Stimulated activated CD4-positive, alpha-beta T cell treated with anti-CD3 and anti-CD28 coated beads, Interleukin-15, amount 100 ng/mL, for 1 hour (primary cell): ENCODE measurements at places on chromosomes 7 and 10.

DNA sequence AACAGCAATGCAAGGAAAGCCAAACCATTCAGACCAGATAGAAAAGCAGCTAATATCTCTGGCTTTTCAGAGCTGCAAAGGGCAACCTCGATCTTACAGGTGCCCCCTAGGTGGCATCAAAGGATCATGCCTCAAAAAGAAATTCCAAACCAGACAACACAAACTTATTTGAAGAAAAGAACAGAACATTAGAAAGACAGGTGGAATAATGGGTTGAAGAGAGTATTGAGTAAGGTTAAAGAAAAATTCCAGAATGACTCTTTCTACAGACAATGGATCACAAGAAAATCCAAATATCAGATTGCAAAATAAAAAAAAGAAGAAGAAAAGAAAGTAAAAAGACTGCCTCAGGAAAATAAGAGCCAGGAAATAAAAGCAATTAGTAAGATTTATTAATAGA, 213.7 kb downstream of the ELMO1 start:
- no peak for DNase-seq

- DNase-seq: no peak
Observed at GRCh38 chr10:98664329-98665042, 217.8 kb upstream of the HPS1 start.

DNA sequence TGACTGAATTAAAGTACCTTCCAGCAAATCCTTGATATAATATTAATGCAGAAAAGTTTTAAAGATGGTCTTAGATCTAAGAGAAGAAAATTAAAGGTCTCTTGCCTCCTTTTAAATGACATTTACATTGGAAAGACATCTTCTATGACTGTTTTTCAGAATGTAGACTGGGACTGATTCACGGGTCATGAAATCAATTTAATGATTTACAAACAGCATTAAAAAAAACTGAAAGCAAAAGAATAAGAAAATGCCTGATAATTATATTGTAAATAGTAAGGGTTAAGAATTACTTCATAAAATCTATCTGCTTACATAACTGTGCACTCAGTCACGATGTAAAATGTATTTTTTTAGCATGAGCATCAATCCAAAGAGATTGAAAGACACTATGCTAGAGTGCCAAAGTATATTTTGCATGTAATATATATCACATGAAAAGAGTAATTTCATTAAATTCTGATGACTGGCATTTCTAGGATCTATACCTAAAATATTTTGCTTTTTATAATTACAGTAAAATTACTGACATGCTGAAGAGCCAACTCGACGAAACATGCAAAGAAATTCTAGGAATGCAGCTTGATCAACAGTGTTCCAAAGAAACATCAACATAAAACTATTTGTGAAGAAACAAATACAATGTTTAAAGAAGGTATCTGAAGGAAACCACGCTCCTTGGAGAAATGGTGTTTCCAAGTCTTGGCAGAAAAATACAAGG, 35.1 kb downstream of the RTKN2 start:
- DNase-seq: no peak

- DNase-seq: no peak
Observed at GRCh38 chr7:30177965-30178364, 43.2 kb downstream of the MTURN start.

DNA sequence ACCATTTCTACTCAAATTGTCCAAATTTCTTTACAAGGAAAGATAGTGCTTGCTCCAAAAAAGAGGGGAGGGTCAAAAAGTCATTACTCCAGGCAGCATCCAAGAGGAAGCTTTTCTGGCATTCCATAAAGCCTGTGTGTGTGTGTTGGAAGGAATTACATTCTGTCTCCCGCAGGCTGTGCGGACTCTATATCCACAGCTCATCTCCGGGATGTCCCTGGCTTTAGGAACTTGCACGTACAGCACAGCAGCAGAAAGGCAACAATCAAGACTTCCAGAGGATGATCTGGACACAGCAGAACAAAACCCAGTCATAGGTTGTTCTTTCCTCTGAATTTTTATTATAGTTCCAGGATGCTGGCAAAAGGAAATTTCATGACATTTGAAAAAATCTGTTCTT, 94.8 kb downstream of the ITIH5 start:
- DNase-seq: no peak

DNA sequence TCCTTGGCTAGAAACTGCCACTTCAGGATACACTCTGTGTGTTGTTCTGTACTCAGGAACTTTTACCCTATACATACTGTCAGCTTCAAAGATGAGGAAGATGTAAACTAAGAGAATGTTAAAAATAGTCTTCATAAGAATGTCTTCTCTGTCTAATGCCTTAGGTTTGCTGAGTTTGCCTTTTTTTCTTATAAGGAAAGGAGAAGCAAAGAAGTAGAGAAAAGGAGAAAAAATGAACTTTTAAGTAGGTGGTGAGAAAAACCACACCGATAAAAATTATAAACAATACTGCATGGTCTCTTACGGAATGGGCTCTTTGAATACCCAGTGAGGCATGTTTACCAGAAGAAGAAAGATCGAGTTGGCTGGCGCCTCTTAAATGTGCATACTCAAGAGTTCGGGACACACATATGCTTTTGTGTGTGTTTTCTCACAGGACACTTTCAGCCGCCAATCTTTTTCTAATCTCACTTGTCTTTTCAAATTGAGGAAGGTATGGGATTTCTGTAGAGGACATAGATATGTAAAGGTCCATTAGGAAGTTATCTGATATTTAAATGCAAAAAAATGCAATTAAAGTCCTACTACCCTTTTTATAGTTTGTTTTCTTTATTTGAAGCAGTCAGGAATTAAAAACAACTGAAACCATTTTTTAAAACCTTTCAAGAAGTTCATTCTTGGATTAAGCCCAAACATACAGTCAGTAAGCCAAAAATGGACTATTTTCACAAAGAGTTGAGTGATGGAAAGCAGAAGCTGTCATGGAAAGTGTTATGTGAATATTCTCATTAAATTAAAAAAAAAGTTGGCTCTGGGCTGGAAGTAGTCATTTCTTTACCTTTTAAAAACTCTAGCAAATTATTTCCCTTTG, 100.6 kb upstream of the MDFIC start:
- DNase-seq: no peak

- no peak for DNase-seq
Observed at GRCh38 chr10:112654794-112655193, 207.8 kb downstream of the VTI1A start.

DNA sequence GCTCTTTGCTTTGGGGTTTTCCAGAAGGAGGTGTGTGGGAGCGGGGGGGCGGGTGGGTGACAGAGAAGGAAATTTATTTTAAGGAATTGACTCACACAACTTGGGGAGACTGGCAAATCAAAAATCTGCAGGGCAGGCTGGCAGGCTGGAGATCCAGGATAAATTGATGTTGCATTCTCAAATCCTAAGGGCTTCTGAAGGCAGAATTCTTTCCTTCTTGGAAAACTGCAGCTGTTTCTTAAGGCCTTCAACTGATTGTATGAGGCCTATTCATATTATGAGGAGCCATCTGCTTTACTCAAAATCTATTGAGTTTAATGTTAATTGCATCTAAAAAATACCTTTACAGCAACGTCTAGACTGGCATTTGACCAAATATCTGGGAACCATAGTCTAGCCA, 1528.8 kb upstream of the LRRTM3 start:
- no peak for DNase-seq

- DNase-seq: no peak
Observed at GRCh38 chr10:82721831-82722230, 846.8 kb downstream of the NRG3 start.

GRCh38 chr10:79334573-79334972, 12.7 kb upstream of the PPIF start:
- no peak for DNase-seq

GRCh38 chr7:113289140-113289740, 170.9 kb upstream of the SMIM30 start:
- no peak for DNase-seq

DNA sequence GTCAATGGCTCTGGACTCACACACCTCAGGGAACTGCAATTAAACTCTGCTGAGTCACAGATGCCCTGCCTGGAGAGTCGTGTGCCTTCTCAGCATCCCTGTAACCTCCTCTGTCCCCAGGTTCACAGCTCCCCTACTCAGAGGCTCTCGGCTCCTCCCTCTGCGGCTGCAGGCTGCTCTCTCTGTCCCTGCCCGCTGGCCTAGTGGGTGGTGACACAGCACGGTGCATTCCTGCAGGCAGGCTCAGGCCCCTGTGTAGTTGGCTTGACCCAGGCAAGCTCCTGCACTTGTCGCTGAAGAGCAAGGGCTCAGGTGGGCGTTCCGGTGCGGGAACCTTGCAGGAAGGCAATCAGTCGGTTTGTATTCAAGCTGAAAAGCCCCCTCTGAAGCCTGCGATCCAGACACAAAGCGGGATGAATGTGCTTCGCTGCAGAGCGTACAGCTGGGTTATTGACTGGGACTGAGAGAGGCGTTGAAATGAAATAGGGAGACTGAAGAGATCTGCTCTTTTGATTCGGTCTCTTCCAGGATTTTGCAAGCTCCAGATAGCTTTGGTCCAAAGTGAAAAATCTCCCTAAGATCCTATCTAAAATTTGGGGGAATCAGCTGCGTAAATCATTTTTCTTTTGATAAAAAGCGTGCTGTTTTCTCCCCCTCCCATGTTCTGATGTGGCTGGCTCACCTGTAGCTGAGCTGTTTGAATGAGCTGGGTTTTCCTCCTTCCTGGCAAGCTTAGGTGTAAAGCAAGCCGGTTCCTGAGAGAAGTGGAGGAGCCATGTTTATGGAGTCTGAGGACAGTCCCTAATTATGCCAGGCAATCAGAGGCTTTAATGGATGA, 208.7 kb upstream of the PHYHIPL start:
- no peak for DNase-seq

GRCh38 chr10:7529638-7530037, 118.8 kb upstream of the SFMBT2 start:
- DNase-seq: no peak

- no peak for DNase-seq
Observed at GRCh38 chr7:67448271-67448670, 451.6 kb downstream of the TYW1 start.

- DNase-seq: no peak
Observed at GRCh38 chr7:128069373-128070364, 38.4 kb upstream of the LRRC4 start.

DNA sequence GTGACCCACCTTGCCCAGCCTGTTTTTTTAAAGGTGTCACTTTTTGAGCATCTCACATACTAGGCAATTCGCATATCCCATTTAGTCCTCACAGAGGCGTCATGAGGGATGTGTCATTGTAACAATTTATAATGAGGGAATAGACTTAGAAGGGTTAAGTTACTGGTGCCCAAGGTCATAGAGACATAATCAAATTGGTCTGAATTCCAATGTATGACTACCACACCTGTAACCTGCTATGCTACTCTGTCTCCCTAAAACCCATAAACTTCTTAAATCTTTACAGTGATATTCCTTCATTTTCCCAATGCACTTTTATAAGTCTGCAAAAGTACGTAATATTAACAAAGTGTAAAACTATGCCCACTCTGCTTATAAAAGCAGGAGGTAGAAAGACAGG, 7.1 kb downstream of the ZMYND11 start:
- DNase-seq: no peak

DNA sequence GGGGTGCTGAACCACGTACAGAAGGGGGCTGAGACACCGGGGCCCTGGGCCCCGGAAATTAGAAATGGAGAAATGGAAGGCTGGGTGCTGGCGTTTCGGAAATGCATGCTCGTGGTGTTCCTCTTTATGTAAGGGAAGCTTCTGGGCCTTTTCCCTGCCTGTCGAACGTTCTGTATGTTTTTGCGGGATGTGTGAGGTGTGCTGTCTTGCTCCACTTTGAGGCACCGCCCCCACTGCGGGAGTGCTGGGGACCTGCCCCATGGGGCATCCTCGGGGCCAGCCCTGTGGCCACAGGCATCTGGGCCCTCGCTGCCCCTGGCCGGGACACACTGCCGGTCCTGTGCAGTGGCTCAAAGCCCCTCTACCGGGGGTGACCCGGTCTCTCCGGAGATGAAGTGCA, 1.7 kb upstream of the VENTX start:
- no peak for DNase-seq

DNA sequence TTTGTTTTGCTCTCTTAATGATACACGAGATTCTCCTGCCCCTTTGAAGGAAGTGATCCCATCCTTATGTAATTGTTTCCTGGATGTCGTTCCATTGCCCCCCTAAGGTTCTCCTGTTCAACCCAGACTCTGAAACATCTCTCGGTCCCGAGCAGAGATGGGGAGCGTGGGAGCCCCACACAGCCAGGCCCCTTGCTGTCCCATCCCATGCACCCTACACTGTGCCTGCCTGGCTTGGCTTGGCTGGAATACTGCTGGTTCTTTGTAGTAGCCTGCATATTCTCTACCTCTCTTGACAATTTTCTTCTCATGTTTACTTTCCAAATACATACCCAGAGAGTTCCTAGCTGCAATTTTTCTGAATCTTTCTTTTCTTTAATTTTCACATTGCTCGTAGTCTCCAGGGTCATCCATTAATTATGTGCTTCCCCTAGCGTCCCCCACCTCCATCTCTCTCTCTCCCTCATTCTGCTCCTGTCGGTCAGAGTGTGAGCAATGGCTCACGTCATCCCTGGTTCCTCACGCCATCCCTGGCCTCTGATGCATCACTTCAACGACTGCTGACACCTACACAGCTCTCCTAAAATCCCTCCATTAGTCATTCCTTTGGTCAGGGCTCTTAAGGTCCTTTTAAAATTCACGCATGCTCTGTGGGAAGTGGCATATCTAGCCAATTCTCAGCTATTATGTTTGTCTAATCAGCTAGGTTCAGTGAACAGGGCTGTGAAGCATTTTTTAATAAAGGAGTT, 32.5 kb upstream of the GPR158 start:
- no peak for DNase-seq

- no peak for DNase-seq
Observed at GRCh38 chr10:71627956-71628355, 91.6 kb downstream of the C10orf105 start.

DNA sequence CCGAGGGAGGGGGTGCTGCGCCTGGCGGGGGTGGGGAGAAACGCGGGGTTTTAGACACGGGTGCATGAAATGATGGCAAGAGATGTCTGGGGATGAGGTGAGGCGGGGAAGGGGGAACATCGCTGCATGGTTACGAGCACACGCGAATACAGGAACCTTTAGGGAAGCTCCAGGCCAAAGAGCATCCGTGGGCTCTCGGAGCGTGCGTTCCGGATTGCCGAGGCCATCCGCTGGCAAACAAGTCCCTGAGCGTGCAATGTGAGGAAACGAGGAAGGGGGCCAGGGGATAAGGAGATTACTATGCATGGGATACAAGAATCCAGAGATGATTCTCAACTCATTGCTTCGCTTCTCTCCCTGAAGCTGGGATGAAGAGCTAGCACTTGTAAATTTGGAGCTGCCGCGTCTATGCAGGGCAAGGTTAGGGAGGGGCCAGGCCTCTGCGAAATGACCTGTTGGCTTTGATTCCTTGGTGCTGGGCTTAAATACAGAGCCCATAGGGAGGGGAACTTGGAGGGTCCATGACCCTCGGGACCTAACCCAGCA, 520 bp upstream of the WNT2 start:
- no peak for DNase-seq

DNA sequence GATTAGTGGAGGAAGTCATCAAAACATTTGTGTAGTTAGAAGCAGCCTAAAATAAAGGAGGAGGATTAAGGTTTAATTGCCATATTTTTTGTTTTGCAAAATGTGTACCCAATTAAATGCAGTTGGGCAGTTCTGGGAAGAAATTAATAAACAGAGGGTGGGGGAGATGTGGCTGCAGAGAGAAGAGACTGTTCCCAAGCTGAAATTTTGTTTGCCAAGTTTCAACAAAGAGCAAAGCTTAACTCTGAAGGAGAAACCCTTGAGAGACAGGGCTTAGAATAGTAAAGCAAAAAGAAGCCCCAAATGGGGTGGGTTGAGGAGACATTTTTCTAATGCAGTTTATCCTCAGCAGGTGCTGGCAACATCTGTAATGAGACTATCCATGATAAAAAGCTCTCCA, 298.0 kb upstream of the NRP1 start:
- no peak for DNase-seq

- no peak for DNase-seq
Observed at GRCh38 chr10:86721232-86721631, 35.2 kb upstream of the BMPR1A start.
